Left colon (tissue), 2 donors: ENCODE measurements at places on chromosomes 11 and 22.

DNA sequence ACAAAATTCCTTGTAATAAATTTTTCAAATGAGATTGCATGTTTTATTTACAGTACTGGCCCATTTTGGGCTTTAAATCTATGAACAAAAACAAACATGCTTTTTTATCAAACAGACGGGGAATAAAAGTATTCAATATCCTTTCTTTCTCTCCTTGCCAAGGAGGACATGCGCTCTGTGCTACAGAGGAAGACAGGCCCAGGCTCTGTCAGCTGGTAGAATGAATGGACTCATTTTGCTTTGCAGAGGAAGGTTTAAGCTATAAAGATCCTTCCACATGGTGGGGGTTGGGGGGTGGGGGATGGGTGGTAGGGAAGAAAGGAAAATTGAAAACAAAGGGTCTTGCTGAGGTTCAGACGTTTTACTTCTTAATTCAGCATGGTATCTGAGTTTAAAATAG, 575.6 kb downstream of the INSC start:
- no peak for DNase-seq

- no peak for DNase-seq
Observed at GRCh38 chr11:45659818-45660160, 5.6 kb downstream of the CHST1 start.

DNA sequence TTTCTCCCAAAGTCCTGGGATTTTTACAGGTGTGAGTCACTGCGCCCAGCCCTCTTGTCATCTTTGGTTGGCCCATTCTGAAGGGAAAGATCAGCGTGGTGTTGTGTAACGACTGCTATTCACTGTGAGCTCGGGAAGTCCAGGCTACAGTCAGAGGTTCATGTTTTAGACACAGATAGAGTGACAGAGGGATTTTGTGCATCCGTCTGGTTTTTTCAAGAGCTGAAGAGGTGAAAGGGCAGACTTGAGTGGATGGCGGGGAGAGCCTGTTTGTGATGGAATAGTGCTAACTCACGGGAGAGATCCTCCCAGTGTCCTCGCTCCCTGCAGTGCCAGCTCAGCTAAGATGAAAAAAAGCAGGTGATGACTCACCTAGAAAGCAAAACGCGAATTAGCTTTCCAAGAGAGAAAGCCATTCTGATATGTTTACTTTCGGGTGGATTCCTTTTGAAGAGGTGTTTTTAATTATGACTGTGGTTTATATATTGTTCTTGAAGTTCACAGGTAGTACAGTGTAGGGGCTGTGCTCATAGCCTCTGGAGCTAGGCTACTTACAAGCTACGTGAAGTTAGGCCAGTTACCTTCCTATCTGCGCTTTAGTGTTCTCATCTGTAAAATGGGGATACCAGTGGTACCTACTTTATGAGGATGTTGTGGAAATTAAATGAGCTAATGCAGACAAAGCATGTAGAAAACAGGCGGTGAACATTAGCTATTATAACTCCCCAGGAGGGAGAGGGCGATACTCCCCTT, 67.2 kb downstream of the C11orf91 start:
- no peak for DNase-seq

GRCh38 chr22:50396751-50397370, 53.7 kb downstream of the PPP6R2 start:
- peak; percentile 37 for DNase-seq

DNA sequence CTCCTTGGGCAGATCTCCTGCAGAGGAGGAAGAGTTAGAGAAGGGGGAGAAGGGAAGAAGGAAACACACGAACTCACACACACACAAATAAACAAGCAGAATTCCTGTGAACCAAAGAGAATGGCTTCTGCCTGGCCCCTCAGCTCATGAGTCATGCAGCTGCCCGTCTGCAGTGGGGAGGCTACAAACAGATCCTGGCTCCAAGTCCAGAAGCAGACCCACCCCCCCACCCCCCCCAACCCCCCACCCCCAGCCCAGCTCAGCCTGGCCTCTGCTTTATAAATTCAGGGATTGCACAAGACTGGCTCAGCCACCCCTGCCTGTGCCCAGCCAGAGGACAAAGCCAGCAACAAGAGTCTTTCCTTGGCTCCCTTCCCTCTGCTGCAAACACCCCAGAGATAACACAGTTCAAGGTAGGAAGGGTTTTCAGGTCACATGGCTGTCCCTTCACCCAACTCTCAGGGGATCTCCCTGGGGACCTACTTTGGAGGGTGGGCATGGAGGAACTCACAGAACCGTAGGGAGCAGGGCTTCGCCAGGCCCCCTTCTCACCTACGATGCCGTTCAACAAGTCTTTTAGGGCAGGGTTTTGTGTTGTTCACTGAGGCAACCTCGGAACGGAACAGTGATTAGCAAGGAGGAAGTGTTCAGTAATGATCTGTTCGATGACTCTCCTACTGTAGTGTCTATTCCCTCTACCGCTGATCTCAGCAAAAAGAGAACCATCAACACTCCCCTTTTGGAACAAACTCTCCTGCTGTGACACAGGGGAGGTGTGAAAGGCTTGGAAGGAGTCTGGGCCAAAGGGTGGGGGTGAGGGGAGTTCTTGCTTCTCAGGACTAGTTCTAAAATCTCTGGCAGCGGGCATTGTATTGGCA, 35.5 kb downstream of the RPL27A start:
- DNase-seq = no peak

DNA sequence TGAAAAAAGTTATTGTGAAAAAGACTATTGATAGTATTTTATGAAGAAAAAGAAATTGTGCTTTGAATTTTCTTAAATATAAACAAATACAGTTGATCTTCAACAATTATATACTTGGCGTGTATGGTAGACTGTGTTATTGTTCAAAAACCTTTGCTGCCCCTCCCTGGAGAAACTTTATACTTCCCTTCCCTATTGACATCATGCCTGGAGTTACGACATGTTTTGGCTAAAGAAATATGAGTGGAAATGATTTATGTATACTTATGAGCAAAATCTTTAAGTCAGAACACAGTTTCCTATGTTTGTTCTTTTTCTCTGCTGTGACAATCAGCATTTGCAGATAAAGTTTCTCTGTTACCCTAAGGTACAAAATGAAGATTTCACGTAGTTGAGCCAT, 243.8 kb downstream of the TMEM135 start:
- DNase-seq = no peak

- DNase-seq = no peak
Observed at GRCh38 chr11:36054628-36055027, 110.8 kb downstream of the LDLRAD3 start.

DNA sequence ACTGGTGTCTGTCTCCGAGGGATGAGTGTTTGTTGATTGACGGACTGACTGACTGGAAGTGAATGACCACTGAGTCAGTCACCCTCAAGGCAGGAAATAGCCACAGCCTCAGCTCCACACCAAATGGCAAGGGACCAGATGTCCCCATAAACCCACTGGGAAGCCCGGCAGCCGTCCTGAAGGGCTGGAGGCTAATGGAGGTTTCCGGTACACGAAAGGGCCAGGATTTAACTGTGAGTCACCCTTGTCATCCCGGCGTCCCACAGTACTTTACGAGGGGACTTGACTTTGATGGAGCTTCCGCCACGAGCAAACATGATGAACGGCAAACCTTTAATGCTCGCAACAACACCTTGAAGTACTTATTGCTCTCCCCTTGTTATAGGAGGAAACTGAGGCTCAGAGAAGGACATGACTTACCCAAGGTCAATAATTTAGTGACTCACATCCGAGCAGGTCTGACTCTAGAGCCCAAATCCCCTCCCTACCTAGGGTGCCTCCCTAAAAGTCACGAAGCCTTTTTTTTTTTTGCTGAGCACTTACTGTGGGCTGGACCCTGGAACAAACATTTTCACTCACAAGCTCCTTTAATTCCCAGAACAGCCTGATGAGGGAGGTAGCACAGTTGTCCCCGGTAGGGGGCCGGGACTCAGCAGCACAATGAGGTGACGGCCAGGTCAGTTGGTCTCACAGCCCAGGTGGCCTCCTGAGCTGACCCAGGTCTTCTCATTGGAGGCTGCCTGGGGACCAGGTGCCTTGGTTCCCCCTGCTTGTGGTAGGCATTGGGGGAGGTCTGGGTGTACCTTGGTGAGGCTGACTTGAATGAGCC, 25.2 kb upstream of the GCAT start:
- peak; percentile 63 for DNase-seq

GRCh38 chr11:95922099-95922498, 1.8 kb downstream of the MTMR2 start:
- DNase-seq = no peak

- no peak for DNase-seq
Observed at GRCh38 chr22:22746963-22747933, 102.8 kb downstream of the GGTLC2 start.

DNA sequence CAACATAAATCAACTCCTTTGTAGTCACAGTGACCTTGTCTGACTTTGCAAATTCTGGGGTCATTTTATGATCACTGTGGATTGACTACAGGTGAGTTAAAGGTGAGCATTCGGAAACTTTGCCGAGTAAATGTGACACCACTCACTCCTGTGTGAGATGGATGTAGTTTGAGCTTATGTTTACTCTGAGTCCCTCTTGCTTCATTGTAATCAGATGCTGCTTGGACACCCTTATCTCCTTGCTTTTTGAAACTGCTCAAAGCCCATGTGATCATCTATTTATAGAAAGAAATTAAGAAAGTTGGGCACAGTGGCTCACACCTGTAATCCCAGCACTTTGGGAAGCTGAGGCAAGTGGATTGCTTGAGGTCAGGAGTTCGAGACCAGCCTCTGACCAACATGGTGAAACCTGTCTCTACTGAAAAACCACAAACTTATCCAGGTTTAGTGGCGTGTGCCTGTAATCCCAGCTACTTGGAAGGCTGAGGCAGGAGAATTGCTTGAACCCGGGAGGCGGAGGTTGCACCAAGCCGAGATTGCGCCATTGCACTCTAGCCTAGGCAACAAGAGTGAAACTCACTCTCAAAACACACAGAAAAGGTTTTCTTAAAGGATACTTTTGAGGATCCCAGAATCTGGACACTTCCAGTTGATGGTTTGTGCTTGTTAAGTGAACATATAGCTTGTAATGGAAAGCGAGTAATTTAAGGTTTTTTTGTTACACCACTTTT, 7.2 kb downstream of the FAM118A start:
- DNase-seq = no peak

DNA sequence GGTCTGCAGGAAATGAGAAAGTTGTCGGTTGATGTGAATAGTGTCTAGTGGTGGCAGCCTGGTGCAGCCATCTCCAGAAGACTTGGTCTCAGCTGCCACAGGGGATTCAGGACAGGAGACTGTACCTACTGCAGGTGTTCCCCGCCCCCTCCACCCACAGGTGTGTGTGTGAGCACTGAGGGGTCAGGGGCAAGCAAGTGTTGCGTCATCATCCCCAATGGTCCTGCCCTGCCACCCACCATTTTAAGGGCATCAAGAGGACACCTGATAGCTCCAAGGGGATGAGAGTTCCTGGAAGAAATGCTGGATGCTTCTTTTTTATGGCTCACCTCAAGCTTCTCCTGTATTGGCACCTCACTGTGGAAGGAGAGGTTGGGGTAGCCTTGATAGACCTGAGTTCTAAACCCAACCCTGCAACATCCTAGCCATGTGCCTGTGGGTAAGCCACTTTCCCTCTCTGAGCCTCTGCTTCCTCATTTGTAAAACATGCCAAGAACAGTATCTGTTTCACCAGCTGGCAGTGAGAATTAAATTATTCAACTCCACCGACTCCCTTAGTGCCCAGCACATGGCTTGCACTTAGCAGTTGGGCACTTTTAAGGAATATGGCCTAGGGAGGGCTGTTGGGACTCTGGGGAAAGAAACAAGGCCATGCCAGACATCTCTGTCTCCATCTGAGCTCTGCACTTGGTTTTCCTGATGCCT, 6.1 kb downstream of the C11orf91 start:
- no peak for DNase-seq

DNA sequence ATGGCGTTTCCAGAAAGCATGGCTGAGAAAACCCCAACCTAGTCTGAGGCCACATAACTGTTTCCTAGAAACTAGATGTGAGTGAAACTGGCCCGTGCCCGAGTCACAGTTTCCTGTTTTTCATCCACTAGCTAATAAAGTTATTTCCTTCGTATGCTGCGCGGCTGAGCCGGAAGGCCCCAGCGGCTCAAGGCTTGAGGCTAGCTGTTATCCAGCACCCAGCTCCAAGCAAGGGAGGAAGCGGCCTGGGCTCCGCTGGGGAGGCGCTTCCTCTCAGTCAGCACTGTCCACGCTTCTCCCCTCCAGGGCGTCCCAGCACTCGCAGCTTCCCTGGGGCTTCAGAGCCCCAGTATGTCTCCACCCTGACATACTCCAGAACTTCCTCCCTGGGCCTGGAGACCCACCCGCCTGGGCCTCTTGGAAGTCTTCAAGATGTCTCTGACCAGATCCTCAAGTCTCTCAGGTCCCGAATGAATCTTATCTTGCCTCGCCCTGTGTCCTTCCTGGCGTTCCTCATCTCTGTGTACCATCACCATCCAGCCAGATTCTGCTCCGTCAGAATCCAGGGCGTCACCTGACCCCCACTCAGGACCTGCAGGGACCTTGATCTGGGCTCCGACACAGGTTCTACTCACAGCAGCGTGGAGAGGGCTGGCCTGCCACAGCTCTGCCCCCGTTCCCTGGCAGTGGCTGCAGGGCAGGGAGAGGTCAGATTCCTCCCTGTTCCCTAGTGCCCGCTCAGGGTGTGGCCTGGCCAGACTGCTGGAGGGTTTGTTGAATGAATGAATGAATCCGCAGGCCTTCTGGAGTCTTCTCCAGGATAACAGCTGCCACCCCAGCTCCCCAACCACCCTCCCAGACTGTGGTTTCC, 81.9 kb downstream of the LRRC32 start:
- DNase-seq = peak; percentile 58

DNA sequence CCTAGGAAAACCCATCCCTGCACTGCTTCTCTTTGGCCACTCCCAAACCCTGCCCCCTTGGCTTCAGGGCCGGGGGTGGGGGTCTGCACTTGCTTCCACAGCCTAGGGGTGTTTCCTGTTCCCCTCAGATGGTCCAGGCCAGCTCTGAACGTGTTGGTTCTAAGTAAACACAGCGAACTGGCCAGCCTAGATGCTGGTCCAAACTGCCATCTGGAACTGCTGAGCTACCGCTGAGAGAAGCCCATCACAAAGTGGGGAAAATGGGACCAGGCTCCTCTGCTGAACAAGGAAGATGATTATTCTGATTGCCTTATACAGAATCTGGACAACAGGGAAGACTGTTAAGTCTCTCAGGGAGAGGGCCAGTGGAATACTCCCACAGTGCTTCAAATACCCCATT, 23.5 kb upstream of the YPEL1 start:
- DNase-seq = no peak

- DNase-seq = peak; percentile 38
Observed at GRCh38 chr11:10540546-10540914, 457 bp downstream of the RNF141 start.

GRCh38 chr11:31874631-31875191, 63.6 kb upstream of the PAX6 start:
- DNase-seq = no peak

GRCh38 chr11:37264060-37264459, 666.0 kb upstream of the RAG2 start:
- no peak for DNase-seq

GRCh38 chr11:46850829-46851380, 4.8 kb upstream of the CKAP5 start:
- no peak for DNase-seq

DNA sequence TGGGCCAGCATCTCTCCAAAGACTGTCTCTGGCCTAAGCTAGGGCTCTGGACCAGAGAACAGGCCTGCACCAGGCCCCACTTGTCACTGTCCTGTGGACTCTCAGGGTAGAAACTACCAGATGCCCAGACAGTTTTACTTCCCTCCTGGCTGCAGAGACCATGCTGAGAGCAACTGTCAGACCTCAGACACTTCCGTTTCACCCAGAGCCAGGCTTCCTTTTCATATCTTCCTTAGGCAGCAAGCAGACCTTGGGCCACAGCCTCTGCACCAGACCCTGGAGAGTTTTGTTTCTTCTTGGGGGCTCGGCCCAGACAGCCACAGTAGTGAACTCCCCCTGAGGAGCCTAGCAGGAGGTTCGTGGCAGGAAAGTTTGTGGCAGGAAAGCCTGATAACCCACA, 12.1 kb upstream of the FCHSD2 start:
- peak; percentile 44 for DNase-seq
